ENCODE measurements at places on chromosomes 1 and 21.

GRCh38 chr1:231590453-231591198 lies 36.0 kb upstream of the DISC1 start:
- peak; percentile 55 for DNase-seq

DNA sequence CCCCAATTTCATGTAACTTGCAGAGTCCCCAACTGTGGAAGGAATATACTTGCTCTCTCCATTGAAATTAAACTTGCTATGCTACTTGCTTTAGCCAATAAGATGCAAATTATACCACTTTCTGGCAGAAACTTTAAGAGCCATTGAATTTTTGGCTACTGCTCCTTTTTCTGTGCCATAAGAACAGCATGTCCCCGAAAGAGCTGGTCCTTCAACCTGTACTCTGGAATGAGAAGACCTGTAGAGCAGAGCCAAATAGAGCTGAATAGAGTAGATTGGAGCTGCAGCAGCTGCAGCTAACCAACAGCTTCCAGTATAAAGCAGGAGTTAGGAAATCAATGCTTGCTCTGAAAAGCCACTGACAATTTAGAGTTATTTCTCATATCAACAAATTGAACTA lies 472.3 kb upstream of the B3GALT2 start:
- no peak for DNase-seq

DNA sequence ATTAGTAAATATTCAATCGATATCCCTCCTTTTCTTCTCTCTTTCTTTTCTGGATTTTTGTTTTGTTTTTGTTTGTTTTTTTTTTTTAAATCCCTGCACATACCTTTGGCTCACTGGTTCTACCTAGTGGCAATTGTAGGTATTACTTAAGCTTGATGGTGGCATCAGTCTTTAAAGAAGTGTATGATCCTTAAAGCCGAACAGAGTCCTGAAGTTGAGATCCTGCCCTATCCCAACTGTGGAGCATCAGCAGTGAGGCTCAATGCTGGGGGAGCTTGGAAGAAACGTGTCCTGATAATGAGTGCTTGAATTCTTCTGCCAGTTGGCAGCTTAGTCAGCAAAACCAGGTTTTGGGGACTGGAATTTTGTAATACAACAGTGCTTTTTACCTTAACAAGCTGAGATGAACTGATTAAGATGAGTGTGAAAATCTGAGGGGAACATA lies 60.8 kb downstream of the FASLG start:
- peak; percentile 71 for DNase-seq

GRCh38 chr1:4971666-4972065 lies 317.3 kb downstream of the AJAP1 start:
- no peak for DNase-seq

- no peak for DNase-seq
Observed at GRCh38 chr1:200342511-200343311, 67.1 kb downstream of the ZNF281 start.

DNA sequence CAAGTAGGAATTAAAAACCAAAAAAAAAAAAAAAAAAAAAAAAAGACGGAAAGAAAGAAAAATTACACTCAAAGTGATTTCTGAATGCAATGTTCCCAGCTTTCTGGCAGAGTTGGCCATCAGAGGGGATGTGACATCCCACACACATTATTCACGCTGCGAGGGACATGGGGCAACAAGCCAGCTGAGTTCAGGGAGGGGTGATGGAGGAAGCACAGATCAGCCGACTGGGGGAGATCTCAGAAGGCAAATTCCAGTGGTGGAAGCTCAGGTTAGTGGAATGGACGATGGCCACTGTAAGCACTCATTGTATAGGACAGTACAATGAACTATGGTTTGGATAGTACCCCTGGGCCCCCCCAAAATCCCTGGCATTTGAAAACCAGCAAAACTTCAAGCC lies 311.9 kb downstream of the PCP4 start:
- no peak for DNase-seq

DNA sequence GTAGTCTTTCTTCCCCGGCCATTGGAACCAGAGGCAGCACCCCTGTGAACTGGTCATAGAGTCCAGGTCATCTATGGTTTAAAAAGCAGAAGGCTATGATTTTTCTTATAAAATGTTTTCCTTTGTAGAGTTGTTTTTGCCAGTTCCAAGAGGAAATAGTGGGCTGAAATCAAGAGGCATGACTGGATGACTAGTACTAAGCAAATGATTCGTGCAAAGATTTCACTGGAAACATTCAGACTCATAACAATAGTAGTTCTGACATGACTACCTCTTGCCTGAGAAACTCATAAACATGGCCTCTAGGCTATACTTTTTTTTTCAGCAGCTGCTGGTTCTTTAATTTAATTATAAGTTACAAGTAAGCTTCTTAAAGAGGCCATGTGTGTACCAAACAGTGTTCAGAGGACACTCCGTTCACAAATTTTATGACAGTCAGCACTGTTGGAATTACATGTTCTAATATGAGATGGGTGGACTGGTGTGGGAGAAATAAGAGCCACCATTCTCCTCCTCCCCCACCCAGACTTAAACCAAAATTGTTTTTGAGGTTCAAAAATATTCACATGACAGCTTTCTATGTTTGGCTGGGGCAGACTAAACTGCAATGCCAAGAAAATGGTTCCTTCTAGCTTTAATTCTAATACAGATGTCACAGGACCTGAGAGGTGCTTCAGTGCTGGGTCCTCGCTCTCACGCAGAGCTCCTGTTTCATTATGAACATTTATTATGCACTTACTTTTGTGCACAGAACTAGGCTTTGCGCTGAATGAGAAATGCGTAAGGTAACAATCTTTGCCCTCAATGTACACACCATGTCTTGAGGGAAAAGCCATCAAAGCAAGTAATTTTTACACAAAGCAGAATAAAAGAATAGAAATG lies 147.5 kb downstream of the ZC3H11B start:
- peak; percentile 85 for DNase-seq

GRCh38 chr1:170145770-170146676 lies at the start of gene NTMT2:
Gene NTMT2 (plus strand): TSS chr1:170145959. CDS start chr1:170146108, 149 bp downstream.
- no peak for DNase-seq

- DNase-seq, result no peak
Observed at GRCh38 chr1:2322065-2322571, 69.2 kb downstream of the MORN1 start.

GRCh38 chr1:220878191-220879075 lies 810 bp upstream of the HLX start:
- no peak for DNase-seq

DNA sequence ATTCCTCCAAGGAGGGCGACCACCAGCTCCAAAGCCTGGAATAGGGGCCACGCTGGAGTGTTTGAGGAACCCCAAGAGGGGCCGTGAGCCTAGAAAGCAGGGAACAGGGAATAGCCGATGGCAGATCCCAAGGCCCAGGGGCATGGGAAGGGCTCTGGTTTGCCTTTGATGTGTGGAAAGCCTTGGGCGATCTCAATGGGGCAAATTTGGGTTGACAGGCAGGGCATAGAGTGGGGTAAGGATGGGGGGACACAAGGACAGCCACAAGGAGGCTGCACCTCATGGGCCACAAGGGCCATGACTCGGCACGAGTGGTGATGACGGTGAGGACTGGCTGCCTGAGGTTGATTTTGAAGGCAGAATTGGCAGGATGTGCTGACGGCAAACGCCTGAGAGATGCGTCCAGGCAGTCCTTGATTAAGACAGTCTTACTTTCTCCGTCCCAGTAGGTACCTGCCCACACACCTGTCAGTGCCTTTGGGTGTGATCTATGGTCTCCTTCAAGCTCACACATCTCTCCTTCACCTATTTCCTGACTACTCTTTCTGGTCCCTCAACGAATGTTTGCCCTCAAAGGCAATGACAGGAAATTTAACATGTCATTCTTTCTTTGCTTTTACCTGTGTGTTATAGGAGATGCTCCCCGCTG lies 2.0 kb upstream of the TMPRSS3 start:
- DNase-seq, result no peak

DNA sequence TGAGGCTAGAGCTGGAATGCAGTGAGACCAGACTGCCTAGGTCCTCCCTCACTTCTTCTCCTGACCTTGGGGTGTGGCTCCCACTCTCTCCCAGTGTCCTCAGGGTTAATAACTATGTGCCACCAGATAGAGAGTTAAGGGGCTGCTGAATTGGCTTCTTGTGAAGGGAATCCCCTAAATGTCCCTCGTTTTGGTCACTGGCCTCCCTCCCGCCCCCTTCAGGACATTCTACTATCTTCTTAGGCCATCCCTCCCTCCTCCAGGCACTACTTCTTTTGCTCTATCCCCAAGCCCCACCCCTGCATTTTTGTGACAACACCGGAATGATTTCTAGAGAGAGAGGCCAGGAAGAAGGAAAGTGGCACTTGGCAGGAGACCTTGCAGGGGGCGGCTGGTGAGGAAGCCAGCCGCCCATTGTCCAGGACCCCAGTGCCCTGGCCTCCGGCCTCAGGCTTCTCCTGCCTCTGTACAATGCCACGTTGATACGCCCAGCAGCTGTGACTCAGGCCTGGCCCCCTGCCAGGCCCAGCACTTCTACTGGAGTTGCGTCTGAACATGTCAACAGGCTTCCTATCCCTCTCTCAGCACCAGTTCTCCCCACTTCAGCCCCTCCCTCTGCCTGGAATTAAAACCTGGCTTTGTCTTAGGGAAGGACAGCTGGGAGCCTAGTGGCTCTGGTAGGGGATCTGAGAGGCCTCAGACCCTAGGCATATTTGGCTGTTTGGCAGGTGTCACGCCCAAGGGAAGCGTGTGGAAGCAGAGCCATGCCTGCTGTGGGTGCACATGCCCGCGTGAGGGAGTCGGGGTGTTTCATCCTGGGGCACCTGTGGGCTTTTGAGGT lies 9.1 kb downstream of the LMNA start:
- no peak for DNase-seq

- DNase-seq, result no peak
Observed at GRCh38 chr21:42401154-42401553, 2.5 kb upstream of the UBASH3A start.

DNA sequence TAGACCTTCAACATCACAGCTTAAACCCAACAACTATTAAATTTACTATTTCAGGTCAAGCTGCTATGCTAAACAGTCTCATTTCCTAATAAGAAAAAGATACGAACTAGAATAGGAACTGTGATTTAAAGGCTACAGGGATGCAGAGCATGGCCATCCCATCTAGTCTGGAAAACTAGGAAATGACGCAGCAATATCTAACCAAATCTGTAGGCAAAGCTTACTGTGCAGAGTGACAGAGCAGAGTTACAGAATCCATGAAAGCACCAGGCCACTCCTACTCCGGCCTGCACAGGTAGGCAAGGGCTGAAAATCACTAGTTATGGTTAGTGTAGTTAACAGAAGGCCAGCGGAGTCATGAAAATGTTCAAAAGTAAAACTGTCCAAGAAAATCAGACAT lies 2.1 kb downstream of the HLCS start:
- DNase-seq, result no peak

GRCh38 chr1:99641558-99641957 lies 4.4 kb upstream of the PALMD start:
- DNase-seq, result no peak

DNA sequence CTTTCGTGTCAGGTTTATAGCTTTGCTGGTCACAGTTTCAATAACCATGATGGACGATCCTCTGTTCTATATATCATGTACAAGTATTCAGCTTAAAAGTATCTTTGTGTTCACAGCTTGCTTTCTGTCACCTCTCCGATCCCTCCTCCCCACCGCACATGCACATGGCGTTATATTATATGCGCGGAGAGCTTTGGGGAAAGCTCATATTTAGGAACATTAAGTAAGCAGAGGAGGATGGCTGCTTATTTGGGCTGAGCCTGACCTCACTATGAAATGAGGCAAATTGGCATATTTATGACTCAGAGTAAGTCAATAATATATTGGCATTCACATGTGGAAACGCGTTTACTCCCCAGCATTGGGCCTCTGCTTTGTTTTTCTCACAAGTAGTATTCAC lies 360.5 kb downstream of the HLX start:
- no peak for DNase-seq

- no peak for DNase-seq
Observed at GRCh38 chr1:199687321-199687720, 340.2 kb upstream of the NR5A2 start.

- DNase-seq, result no peak
Observed at GRCh38 chr21:41000838-41001237, 153.9 kb upstream of the DSCAM start.

GRCh38 chr1:66535061-66535460 lies 1.1 kb downstream of the SGIP1 start:
- no peak for DNase-seq

- DNase-seq, result no peak
Observed at GRCh38 chr1:204971517-204972336, 71.3 kb upstream of the CNTN2 start.

GRCh38 chr1:98796049-98796448 lies 134.5 kb downstream of the SNX7 start:
- DNase-seq, result no peak

DNA sequence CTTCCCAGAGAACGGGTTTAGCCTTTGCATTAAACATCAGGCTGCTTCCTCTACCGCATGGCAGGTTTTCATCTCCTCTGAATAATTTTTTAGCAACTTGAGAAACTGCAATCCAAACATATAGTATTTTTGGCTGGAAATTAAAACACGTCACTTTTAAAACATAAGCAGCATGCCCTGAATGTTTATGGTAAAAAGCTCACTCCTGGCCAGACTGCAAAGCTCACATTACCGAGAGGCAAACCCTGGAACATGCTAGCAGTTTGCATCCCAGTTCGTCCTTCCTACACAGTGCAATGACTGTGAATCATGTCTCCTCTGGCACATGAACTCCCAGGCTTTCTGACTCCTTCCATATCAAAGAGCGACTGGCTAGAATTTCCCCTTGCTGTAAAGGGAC lies 312.3 kb downstream of the RRAGC start:
- no peak for DNase-seq

- DNase-seq, result no peak
Observed at GRCh38 chr21:31480228-31480627, 136.2 kb upstream of the TIAM1 start.

- DNase-seq, result no peak
Observed at GRCh38 chr1:200885623-200886402, 8.9 kb upstream of the INAVA start.

- DNase-seq, result no peak
Observed at GRCh38 chr1:237556911-237557310, 333.8 kb downstream of the ZP4 start.

- no peak for DNase-seq
Observed at GRCh38 chr1:1435911-1436629, 580 bp downstream of the VWA1 start.

DNA sequence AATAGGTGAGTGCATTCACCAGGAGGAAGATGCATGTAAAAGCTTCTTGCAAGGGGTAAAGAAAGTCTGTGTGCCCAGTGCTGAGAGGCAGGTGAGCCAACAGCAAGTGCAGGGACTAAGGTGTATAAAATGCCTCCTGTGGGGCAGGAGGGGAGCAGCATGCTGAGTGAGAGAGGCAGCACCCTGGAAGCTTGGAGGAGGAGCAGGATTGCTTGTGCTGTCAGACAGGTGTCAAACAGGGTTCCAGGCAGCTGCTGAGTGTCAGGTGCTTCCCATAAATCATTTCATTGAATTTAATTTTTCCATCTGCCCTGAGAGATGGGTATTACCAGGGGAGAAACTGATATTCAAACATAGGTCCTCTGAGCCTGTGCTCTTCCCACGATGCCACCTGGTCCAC lies 13.9 kb downstream of the BSND start:
- DNase-seq, result no peak

Measured in activated CD4-positive, alpha-beta T cell treated with anti-CD3 and anti-CD28 coated beads, Interleukin-2, Interleukin-4, amounts not matched to agents 100 ng/mL and 50 ng/mL, durations not matched to agents 16 hours and 8 hours (primary cell).